Bronchus fibroblast of lung (primary cell): ENCODE measurements at places on chromosomes 16 and 17. TPM values are rescaled to one million over a fixed set of nuclear protein-coding genes. Genes with fewer than 3 reads are reported as not detected.

COL1A1 gene
- 924 and 938 TPM in 2 replicates for total RNA-seq

SPATA22 gene
- not detected in 2 replicates for total RNA-seq

KRTAP3-2 gene
- not detected in 2 replicates for total RNA-seq

TSNAXIP1 gene
- total RNA-seq: 0.17 and 1.2 TPM in 2 replicates

CCL4 gene
- total RNA-seq: not detected in 2 replicates

CLEC18A gene
- total RNA-seq: 0.17 TPM in 1 of 2 replicates, not detected in the other

CHST4 gene
- total RNA-seq: under 0.01 TPM in 1 of 2 replicates, not detected in the other

KRT20 gene
- total RNA-seq: not detected in 2 replicates

SPNS3 gene
- not detected in 2 replicates for total RNA-seq

KRTAP2-3 gene
- not detected in 2 replicates for total RNA-seq

CDH8 gene
- total RNA-seq: not detected in 2 replicates
